ENCODE measurements at places on chromosomes 6 and 20.

DNA sequence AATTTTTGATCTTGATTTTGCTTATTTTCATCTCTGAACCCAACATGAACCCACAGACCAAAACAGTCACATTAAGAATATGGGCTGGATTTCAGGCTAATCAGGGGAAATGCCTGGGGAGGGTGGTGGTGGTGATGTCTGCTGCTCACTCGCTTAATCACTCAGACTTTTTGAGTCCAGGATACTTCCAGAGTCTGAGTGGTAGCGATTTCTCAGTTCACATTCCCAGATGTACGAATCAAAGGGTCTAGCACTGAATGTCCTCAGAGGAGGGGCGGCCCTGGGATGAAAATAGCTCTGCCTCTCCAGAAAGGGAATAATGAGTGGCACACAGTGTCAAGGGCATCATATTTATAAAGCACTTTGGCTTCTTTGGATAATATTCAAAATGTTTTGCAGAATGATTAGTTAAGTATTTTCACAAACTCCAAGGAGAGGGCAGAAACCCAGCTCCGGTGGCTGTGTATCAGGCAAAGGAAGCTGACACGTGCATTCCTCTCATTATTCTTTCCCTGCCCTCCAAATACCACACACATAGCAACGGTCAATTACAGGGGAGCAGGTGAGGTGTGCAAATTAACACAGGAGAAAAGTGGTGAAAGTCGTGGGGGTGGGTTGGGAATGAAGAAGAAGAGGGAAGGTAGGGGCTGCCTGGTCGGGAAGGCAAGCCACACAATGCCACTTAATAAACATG lies 345.2 kb upstream of the RSPO3 start:
- no peak for DNase-seq

DNA sequence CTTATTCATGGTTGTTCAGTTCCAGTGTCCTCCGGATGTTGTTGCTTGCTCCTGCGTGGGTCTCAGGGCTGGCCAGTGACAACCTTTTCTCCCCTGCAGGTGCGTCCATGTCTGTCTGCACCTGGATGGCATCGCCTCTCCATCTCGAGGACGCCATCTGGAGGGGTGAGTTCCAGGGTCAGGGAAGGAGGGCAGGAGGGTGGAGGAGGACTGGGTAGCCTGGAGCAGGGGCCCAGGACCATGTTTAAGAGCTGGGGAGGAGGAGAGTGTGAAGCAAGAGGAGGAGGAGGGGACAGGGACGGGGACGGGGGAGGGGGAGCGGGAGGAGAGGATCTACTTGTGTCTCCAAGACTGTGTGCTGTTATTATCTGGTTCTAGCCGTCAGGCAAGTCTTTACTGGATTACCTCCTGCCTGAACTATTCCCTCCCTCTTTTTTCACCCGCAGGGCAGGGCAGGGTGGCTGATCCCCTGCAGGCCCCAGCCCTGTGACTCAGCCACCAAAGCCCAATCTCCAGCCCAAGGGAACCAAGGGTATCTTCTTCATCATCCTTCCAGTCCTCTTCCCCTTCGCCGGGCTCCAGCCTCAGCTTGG lies 32.2 kb upstream of the TULP1 start:
- DNase-seq, result no peak

DNA sequence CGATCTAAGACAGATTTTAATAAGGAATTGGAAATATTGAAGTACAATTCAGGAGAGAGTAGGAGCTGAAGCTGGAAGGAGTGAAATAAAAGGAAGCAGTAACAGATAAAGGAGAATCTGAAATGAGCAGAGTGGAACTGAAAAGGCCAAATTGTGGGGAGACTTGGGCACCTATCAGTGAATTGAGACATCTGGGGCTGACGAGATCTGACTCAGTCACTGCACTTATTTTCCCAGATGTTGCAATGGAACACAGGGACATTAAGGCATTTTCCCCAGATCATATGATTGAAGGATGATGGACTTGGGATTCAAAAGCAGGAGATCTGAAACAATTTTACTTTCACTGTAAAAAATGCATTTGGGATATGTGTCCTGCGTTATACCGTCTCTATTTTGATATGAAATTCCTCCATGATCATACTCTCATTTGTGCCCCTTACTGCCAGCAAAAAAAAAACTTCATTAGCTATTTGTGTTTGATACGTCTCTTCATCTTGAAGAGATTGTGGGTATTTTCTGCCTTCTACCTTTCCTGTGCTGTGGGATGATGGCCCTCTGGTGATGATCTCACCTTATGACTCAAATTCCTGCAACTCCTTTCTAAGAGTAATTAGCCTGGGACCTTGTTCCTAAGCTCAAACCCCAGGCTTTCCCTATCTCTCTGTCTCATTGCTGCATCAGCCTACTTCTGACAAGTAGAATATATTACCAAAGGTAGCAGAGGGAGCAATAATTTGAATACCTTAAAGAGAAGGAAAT lies 278.5 kb upstream of the MAN1A1 start:
- DNase-seq, result no peak

DNA sequence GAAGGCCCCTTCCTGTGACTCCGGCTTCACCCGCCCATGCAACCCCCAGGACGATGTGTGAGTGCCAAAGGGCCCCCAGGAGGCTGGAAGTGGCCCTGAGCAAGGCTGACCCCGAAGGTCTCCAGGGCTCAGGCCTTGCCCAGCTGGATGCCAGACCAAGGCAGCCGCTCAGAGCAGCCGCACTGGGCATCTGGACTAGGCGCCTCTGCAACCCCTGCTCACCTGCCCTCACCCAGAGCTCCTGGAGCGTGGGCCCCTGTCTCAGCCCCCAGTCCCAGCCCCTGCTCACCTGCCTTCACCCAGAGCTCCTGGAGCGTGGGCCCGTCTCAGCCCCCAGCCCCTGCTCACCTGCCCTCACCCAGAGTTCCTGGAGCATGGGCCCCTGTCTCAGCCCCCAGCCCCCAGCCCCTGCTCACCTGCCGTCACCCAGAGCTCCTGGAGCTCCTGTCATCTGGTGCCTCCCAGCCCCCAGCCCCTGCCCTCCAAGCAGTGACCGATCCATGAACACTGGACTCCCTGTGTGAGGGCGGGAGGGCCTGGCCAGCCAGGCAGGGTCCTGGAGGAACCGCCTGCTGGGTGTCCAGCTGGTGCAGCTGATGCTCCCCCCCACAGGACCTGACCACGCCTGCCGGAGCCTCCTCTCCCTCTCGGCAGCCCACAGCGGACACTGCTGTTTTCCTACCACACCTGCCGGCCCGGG lies 1.1 kb downstream of the SRMS start:
- DNase-seq, result no peak

- DNase-seq, result no peak
These were observed 119.7 kb downstream of the ADGRG6 start for GRCh38 chr6:142421285-142422117.

GRCh38 chr6:133369773-133370272 lies 128.7 kb downstream of the EYA4 start:
- DNase-seq, result no peak

DNA sequence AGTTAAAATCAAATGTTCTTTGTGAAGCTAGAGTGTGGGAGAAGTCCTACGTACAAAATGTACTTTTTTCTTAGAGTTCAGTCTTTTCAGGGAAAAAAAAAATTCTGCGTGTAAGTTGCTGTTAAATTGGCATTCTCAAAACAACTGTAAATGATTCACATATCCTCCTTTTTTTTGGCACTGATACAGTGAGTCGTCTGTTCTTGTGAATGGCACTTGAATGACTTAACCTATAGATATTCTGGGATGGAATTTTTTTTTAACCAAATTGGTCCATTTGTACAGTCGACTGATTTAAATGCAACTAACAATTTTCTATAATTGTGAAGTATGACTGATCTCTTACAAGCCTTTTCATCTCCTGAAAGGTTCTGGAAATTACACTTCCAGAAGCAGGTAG lies 5.5 kb upstream of the JAG1 start:
- no peak for DNase-seq

DNA sequence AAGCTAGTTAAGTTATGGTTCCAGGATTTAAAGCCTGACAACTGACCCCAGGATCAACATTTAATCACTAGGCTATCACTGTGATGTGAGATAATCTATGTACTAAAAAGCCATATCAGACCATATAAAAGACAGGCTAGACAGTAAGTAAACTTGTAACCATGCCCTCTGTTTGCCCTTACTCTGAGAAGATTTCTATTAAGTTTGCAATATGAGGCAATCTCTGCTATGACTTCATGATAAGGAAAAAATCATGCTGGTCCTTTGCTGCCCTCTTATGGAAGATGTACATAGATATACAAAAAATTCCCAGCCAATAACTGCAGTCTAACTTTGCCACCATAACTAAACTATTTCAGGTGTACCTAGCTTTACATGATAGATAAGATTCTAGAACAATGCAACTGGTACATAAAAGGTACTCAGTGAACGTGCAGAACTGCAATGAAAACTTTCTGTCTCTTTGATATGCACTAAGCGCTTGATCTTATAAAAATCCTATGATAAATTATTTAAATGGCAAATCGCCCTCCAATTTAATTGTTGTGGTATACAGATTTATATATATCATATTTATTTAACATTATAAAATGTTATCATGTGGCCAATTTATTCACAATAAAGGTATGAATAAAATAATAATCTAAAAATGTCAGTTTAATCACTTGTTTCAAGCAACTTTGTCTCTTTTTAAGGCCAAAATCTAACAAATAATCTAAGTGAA lies 70.5 kb downstream of the FAM217A start:
- DNase-seq, result peak; percentile 64

DNA sequence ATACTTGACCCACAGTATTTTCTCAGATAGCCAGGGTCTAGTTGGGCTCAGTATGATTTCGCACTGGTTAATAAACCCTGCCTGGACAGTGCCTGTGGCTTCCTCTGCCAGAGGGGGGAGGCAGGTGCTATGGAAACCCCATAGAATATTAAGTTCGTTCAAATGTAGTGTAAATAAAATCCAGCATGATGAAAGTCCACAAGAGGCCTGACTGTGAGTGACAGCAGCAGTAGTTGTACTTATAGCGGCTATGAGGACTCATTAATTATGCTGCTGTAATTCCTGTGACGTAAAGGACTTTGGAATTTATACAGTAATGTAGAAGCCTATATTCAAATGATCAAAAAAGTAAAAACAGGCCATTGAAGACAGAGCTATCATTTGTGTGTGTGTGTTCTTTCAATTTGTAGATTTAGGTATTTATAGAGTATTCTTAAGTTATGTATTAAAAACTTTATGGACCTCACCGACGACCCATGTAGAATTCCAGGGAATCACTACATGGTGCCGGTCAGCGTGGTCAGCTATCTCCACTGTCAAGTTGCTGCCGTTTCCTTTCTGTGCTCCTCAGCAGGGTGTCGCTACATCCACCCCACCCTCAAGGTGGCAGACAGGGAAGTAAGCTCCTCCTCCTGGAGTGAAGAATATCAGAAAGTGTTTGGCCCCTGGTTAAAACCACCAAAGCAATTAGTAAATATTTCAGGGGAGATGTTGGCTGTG lies 10.0 kb downstream of the PYGB start:
- DNase-seq, result no peak

DNA sequence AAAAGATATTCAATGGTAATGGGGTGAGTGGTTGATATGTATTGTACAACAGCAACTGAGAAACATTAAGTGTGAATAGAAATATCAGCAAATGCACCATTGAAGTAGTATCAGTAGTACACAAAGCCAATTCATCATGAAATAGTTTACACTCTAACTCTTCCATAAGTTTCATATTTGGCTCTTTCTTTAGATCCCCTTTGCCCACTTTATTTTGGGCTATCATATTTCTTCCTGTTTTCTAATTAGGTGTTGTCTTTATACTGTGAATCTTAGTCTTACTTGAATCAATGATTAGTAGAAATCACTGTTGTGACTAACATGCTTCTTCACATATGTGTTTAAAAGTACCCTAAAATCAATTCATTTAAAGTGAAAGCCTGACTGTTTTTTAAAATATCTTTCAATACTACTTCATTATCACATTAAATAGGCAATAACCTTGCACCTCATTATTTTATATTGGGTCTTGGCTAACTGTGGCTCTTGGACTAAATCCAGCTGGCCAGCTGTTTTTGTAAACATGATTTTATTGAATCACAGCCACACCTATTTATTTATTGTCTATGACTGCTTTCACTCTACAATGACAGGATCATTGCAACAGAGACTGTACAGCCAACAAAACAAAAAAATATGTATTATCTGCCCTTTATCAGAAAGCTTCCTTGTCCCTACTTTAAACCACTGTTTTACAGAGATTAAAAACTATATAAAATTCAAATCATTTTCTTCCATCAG lies 38.9 kb downstream of the EYS start:
- no peak for DNase-seq

DNA sequence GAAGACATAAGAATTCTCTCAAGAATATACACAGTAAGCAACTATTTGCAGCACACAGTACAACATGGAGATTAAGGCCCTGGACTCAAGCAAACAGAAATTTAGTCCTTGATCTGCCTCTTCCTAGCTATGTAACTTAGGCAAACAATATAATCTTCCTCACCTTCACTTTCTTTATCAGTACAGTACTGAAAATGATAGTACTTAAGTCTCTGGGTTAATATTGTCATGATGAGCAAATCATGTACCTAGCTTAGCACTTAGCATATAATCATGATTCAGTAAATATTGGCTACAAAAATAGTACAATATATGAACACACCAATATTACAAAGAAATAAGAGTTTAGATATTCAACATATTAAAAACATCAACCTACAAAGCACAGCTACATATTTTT lies 320.5 kb downstream of the HACE1 start:
- no peak for DNase-seq

- DNase-seq, result no peak
These were observed 308.3 kb downstream of the CDH4 start for GRCh38 chr20:61560361-61560853.

DNA sequence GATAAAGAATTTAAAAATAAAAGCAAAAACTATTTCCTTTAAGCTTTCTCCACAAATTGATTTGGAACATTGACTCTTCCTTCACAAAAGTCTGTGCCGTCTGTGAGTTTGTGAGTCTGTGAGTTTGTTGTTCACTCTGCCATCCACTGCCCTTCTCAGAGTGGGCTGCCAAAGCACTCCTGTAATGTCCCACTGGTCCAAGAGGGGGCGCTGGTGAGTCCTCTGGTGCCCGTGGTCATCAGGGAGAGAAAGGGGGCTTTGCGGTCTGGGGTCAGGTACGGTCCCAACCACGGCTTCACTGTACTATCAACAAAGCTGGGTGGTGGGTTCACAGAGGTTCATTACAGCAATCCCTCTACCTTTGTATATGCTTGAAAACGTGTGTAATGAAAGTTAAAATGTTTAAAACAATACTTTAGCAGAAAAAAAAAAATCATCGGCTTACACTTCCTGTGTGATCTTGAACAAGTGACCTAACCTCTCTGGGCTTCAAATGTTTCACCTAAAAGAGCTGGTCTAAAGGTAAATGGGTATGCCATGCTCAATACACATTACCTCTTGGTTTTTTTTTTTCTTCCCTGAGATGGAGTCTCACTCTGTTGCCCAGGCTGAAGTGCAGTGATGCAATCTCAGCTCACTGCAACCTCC lies 5.6 kb upstream of the ANKRD60 start:
- no peak for DNase-seq

GRCh38 chr6:149031201-149031858 lies 284.5 kb downstream of the UST start:
- DNase-seq, result peak; percentile 94

DNA sequence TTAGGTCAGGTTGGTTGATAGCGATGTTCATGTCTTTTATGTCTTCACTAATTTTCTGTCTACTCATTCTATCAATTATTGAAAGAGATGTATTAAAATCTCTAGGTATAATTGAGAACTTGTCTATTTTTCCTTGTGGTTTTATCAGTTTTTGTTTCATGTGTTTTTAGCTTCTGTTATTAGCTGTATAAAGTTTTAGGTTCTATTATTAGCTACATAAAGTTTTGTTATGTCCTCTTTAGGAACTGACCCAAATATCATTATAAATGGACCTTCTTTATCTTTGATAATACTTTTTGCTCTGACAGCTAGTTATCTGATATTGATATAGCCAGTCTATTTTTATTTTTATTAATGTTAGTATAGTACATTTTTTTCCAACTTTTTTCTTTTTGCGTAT lies 92.4 kb upstream of the TMEM170B start:
- DNase-seq, result no peak
